ENCODE measurements at places on chromosomes 2 and 18. TPM values are rescaled to one million over a fixed set of nuclear protein-coding genes. Genes with fewer than 3 reads are reported as not detected.

Gene INHBB
- polyA plus RNA-seq = 0.34 TPM

Gene TGFBRAP1
- 14.2 TPM for polyA plus RNA-seq

Gene TUBA4B
- 0.50 TPM for polyA plus RNA-seq

DNA sequence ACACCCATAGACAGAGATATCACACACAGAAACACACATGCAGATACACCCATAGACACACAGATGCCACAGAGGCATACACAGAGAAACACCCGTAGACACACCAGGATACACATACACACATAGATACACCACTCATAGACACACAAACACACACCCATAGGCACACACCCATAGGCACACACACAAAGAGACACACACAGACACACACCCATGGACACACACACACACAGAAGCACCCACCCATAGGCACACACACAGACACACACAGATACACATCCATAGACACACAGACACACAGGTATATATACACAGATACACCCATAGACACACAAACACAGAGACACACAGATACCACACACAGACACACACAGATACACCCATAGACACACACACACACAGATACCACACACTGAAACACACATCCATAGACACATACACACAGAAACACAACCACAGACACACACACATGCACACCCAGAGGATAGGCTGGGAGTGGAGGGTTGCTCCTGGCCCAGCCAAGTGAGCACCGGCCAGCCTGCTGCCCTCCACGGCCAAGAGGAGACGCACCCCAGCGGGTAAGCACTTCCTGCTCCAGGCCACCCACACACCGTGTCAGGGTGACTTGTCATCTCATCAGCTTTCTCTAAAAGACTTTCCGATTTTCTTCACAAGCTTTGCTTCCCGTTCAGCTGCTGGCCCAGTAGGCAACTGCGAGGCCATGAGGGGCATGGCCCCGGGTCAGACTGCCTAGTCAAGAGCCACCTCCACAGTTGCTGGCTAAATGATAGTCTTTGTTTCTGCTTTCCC, 14.1 kb upstream of the CNNM3 start:
- no peak for DNase-seq

GRCh38 chr2:105545730-105546627, 147.1 kb upstream of the FHL2 start:
- DNase-seq = no peak

DNA sequence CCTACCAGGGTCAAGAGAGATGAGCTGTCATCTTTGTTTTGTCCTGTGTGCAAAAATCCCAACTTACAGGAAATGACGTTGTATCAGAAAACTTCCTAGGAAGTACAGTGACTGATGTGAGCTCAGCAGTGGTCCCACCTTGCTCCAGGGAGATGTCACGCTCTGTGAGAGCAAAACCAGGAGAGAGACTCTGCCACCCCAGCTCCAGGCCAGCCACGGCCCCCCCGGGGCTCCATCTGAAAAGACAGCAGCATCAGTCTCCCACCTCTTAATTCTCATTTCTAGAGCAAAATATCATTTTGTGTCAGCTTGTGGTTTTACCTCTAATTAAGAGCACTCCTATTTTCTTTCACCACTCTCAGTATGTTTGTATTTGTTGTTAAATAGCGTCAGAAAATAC, 57.5 kb downstream of the MYL12B start:
- no peak for DNase-seq

DNA sequence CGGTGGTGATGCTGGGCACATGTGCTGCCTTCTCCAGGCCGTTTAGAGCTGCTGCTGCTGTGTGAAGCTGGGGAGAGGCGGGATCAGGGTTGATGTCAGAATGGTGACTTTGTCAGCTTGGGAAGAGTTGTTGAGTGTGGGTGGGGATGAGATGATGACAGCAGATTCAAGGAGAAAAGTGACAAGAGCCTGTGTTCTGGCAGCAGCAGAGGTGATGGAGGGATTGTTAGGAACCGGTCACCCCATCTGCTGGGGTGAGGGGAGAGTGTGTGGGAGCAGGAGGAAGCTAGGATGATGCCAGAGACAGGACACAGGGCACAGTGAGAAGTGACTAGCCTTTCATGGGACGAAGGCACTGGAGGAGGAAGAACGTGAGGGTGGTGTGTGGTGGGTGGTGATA, 345.5 kb downstream of the RNF144A start:
- DNase-seq = no peak

DNA sequence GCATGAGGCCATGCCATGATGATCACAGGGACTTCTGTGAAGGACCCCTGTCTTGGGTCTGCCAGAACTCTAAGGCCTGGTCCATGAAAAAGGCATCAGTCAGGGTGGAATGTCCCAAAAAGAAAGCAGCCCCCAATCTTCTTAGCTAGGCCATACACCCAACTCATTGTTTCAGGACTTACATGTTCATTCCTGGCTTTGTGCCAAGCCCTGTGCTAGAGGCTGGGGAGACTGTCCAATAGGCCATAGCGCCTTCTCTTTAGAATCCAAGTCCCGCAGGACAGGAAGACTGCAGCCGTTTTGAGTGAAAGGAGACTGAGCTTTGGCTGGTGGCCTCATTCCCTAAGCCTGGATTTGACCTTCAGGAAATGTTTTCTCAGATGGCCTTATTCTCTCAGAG, 247.3 kb downstream of the PRKCE start:
- no peak for DNase-seq

DNA sequence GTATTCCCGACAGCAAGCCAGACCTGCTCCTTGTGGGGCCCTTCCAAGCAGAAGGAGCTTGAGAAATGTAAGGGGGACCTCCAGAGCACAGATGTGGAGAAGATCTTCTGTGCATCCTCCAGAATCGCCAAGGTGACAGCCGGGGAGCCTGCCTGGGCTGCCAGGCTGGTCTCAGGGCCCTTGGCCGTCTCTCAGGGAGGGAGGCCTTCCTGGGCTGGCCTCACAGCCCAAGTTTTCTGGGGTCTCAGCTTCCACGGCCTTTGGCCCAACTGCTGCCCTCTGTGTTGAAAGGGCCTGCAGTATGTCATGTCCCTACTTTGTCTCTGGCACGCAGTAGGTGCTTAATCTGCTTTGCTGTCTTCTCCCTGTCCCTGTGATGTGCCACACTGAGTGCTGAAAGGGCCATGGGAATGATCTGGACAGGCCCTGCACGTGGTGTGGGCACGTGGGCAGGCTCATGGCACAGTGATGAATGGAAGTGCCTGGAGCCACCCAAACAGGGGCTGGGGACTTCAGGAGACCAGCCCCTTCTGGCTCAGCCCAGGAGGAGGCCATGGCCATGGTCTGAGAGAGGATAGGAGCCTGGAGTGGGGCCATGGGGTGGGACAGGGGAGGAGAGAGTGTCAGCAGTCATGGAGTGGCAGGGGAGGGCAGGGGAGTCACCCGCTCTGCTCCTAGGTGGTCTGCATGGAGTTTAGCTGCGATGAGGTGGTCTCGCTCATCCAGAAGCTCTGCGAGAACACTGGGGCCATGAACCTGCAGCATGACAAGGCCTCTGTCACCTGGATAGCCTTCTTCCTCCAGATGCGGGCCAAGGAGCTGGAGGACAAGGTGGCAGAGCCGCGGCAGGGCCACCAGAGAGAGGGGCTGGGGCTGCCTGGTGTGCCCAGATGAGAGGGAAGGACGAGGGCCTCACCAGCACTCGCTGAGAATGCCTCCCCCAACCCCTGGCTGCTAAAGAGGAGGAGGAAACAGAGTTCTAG, 35.4 kb downstream of the HJURP start:
- DNase-seq = no peak

GRCh38 chr18:75962036-75962572, 532.9 kb downstream of the ZNF516 start:
- DNase-seq = no peak

GRCh38 chr2:121746071-121746578, 9.3 kb upstream of the TSN start:
- DNase-seq = no peak

- peak; percentile 53 for DNase-seq
Measured at GRCh38 chr2:12169721-12170120, 423.3 kb downstream of the LPIN1 start.

DNA sequence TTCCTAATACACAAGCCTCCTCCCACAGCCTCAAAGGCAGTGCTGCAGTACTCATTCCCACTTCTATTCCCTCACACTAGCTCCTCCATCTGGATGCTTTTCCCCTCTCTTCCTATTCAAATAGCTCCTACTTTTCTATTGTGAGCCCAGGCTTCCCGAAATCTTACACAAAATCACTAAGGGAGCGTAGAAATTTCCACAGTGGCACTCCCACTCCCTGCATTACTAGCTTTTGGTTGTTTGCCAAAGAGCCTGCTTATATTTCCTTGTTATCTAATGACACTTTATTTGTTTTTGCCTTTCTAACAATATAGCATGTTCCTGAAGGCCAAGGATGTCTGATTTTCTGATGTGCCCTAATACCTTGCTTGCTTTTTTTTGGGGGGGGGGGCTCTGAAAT, 10.9 kb downstream of the EPAS1 start:
- no peak for DNase-seq

- no peak for DNase-seq
Measured at GRCh38 chr18:31382107-31382506, 5.5 kb downstream of the DSG4 start.

GRCh38 chr2:134334542-134335353, 80.9 kb downstream of the MGAT5 start:
- DNase-seq = no peak

Data from left lung (tissue), 14 donors.